Stimulated activated CD4-positive, alpha-beta T cell treated with anti-CD3 and anti-CD28 coated beads, TNF-alpha, amount 100 ng/mL, for 1 hour (primary cell): ENCODE measurements at places on chromosomes 6 and 20.

DNA sequence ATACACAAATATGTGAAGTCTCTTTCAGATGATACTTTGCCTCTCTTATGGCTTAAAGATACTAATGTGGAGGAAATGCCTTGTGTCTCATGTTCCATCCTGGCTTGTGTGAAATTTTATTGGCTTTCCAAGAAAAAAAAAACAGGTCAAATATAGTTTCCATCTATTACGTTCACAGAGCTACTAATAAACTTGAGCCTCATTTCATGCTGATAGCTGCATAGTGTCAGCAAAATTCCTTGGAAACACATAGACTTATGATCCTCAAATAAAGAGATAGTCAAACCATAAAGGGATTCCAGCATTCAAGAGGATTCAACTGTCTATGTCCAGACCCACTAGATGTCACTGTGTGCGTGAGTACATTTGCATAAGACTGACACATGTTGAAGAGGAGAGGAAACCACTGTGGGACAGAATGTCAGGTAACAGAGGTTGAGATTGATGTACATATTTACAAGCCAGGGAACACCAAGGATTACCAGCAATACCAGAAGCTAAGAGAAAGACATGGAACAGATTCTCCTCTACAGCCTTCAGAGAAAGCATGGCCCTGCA, 266.6 kb downstream of the COL12A1 start:
- no peak for DNase-seq

GRCh38 chr6:39367700-39368099, 45.2 kb upstream of the KCNK16 start:
- DNase-seq, result no peak

- DNase-seq, result no peak
These were observed 28.2 kb downstream of the GPR63 start for GRCh38 chr6:96809119-96809518.

DNA sequence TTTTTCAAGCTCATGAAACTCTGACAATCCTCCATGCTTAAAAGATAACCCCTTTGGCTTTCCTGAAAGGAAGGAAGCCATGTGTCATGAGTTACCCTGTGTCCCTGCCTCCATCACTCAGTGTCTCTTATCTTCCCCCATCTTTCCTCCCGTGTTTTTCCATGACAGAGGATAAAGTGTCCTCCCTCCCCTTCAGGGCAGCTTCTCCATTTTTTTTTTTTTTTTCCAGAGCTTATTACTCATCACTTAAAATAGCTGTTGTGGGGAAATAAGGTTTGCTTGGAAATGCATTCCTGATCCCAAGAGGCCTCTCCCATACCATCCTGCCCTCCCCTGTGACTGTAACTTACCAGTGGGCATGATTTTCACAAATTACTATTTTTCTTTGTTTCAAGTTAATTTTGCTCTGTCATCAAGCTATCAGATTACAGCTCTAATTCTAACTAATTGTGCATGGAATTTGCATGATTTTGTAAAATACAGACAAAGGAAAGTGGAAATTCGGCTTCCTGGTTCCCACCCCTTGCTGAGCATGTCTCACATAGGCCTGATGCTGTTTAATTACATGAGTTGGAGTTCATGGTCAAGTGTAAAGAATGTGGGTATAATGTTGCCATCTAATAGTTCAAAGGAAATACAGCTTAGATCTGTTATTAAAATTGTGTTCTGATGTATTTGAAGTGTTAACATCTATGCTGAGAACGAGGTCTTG, 614.5 kb upstream of the FLRT3 start:
- no peak for DNase-seq

- DNase-seq, result no peak
These were observed 60.5 kb downstream of the DST start for GRCh38 chr6:56582236-56582635.

DNA sequence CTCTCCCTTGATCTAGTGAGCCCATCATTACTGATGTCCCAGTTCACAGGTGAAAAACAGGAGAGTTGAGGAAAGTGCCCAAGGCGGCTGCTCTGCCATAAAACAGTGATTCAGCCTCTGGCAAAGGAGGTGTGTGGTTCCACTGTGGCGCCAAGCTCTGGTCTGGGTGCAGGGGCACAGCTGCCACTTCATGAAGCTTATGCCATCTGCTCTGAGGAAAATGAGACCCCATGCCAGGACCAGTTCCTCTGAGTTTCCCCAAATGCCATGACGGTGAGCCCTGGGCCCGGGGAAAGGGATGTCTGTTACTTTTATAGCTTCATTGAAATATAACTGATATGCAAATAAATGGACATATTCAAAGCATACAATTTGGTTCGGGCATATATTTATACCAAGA, 33.7 kb upstream of the ZBP1 start:
- DNase-seq, result no peak

- DNase-seq, result no peak
These were observed 243.5 kb downstream of the BTBD9 start for GRCh38 chr6:38396209-38396608.

GRCh38 chr20:8385247-8385646, 253.2 kb downstream of the PLCB1 start:
- no peak for DNase-seq
